Activated T-helper 9 cell treated with anti-CD3 and anti-CD28 coated beads, Interleukin-2, amount 50 U/mL, for 16 hours (primary cell): ENCODE measurements at places on chromosomes 11 and 22.

- DNase-seq: no peak
Measured at GRCh38 chr11:97019754-97020153, 629.9 kb downstream of the JRKL start.

- DNase-seq: no peak
Measured at GRCh38 chr11:28730336-28730735, 622.1 kb downstream of the METTL15 start.

GRCh38 chr22:22820076-22820475 is 67.5 kb upstream of the IGLL5 start:
- DNase-seq: no peak

DNA sequence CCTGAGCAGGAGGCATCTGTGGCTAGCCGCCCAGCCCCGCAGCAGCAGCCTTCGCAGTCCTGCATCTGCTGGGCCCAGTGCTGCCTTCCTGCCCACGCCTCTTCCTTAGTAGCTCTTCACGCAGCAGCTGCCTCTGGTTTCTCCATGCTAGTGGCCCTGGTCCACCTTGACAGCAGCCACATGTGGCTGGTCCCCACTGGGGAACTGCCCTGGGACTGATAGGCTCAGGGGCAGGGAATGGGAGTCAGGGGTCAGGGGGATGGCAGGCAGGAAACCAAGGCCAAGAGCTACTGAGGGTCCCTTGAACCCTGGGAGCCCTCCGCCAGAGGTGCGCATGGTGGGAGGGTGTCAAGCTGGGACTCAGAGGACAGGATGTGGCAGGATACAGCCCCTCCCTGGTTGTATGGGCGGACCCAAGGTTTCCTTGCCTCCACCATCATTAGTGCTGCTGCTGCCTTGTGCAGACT is 99.4 kb upstream of the PITPNB start:
- DNase-seq: no peak

GRCh38 chr22:28351476-28351875 is 328.2 kb downstream of the TTC28 start:
- DNase-seq: no peak

DNA sequence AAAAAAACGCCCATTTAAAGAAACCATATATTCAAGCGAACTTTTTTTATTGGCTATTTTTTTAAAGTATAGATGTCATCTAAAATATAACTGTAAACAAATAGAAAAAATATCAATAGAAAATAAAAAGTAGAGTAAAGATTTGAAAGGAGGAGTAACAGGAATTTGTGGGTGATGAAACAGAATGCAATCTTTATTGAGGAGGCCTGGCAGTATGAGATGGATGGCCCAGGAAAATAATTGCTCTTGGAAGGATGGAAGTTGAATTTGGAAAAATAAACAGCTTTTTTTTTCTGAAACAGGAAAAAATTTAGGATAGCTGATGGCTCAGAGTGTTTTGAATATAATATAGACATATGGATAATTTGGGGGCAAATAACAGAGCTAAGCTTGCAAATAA is 219.0 kb downstream of the CASP12 start:
- DNase-seq: no peak

- no peak for DNase-seq
Measured at GRCh38 chr22:27474711-27475547, 326.6 kb downstream of the MN1 start.

DNA sequence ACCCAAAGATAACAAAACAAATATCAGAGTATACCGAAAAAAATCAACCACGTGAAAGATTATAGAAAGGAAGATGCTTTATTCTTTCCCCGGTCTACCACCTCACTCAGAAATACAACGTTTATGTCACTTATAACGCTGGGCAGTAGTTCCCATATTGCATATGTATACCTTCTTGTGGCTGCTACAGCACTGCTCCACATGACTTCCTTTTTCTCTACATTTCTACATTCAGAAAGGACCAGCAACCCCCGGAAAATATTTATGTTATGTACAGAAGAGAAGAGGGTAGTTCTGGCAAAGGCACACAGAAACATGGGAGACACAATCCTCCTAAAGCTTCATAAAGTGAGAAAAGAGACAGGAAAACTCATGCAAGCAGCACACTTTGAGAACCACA is 56.8 kb downstream of the MTMR2 start:
- DNase-seq: no peak

DNA sequence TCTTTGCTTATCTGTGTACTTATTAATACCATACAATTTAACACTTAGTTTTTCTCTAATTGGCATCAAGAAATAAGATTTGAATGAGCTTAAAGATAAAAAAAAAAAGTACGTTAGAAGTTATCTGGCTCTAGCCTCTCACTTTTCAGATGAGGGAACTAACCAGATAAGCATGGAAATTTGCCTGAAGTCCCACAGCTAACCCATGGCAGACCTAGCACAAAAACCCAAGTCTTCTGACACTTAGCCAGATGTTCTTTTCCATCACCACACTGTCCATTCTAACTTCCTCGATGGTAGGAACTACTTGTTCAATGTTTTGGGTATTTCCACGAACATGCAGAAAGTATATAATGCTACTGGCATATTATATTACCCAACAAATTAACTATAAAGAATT is 7.4 kb upstream of the SOX6 start:
- no peak for DNase-seq

DNA sequence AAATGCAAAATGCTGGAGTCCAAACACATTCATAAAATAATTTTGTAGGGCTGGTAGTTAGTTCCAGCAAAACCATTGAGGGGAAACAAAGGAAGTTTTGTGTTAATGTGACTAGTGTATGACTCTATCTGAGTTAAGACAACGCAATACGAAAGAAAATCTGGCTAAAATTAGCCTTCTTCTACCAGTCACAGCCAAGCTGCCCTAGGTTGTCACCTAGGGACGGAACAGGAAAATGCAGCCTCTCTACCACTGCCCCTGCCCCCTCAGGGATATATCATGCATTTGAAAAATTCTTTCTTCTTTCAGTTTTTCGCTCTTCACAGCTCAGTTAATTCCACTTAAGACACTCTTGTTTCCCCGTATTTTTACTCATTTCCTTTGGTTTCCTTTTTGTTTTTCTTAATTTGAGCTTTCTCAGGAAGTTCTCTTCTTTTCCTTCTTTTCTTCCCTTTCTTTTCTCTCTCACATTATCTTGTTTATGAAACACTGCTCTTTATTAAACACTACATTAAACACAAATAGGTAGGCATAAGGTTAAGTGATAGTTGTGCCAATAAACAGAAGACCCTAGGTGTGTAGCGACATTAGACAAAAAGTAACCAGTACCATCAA is 30.6 kb downstream of the KIRREL3 start:
- no peak for DNase-seq

DNA sequence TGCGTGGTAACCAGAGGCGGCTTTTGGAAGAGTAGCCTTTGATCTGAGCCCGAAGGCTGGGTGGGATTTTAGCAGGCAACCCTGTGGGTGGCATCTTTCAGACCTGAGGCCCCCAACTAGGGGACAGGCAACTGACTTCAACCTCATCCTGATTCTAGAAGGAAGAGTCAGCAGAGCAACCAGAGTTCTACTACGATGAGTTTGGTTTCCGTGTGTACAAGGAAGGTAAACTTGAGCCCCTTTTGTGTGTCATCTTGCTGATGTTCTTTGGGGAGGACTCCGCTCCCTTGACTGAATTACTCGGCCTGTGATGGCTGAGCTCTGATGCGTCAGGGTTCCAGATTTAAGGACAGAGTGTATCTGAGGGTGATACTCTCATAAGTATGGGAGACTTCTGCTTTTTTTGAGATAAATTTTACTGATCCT is 31.6 kb downstream of the SGSM3 start:
- DNase-seq: no peak

DNA sequence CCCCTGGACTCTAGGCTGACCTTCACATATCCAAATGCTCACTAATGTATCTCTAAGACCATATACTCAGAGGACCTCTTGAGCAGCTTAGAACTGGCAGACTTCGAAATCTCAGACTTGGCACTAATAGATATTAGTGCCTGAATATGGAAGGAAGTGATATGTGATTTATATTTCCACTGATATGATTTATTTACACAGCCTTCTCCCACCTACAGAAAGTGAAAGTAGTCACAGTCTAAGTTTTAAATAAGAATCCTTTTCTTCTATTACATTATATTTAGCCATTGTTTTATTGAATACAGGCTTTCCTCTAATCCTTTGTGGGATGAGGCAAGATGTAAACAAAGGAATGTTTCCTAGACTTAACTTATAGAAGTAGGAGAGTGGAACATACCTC is 6.7 kb upstream of the NAV2 start:
- no peak for DNase-seq

DNA sequence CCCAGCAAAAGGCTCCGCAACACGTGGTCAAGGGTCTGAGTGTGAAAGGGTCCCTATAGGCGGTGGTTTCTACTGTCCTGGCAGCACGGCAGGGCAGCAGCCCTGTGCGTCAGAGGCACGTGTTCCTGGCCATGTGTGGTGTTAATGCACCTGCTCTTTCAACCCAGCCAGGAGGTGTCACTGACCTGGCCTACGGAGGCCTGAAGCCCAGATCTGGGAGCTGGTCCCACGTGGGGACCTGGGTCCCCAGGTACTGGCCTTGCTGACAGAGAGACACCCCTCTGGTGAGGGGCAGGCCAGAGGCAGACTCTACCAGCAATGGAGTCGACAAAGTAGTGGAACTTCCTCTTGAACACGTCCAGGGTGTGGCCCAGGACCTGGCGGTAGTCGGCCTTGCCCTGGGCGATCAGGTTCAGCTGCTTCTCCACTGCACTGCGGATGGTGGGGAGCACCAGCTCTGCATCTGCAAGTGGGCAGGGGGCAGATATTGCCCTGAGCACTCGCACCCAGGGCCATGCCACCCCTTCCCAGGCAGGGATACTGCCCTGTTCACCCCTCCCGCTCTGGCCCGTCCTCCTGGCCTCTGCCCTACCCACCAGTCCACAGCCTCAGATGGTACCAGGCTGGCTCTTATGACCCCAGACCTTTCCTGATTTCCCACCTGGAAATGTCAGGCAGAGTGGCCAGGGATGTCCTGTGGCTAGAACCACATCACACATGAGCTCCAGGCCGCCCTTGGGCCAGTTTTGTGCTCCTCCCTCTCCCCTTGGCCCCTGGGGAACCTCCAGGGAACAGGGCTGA is 6.8 kb upstream of the PPM1F start:
- no peak for DNase-seq

DNA sequence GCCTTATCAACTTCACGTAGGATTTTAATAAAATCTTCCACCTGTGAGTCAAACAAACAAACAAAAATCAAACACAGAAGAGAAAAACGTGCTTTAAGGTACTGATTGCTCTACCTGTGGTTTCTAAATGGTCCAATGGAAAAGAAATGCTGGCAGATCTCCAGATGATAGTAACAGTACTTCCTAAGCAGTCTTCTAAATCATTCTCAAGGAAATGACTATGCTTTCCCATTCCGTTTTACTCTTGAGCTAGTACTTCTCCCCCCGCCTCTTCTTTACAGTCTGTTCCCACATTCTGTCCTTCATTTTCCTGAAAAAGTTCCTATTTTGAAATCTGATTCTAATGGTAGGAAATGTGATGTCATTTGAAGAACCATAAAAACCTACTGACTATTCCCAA is 25.4 kb downstream of the SAAL1 start:
- no peak for DNase-seq

GRCh38 chr11:81707881-81708280 is 1025.8 kb downstream of the FAM181B start:
- DNase-seq: no peak

- DNase-seq: no peak
Measured at GRCh38 chr11:68891351-68891948, 12.2 kb downstream of the MRPL21 start.

DNA sequence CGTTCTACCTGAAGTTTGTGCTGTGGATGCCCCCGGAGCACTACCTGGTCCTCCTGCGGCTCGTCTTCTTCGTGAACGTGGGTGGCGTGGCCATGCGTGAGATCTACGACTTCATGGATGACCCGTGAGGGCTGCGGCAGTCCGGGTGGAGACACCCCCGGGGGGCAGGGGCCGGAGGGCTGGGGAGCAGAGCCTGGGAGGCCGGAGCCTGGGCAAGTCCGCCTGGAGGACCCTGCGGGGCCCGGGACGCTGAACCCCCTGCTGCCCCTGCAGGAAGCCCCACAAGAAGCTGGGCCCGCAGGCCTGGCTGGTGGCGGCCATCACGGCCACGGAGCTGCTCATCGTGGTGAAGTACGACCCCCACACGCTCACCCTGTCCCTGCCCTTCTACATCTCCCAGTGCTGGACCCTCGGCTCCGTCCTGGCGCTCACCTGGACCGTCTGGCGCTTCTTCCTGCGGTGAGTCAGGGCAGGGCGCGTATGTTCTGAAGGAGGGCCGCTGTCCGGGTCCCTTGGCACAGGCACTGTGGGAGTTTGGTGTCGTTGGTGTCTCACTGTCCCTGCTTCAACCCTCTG is 17.3 kb downstream of the RNH1 start:
- DNase-seq: no peak
